ENCODE measurements at places on chromosomes 3 and 15.

- H3K4me3 ChIP-seq: no peak overlapping the region
- H3K27me3 ChIP-seq: no peaks in the 10 kb centered on the region
- H3K27ac ChIP-seq: no peak overlapping the region
- DNase-seq: no peak
These were observed 541.3 kb upstream of the KCNMB2 start for GRCh38 chr3:177994976-177995375.

- H3K27me3 ChIP-seq: no peaks in the 10 kb centered on the region
- no peaks in the 10 kb centered on the region for H3K36me3 ChIP-seq
- H3K27ac ChIP-seq: peak overlapping the region; percentile 21
- no peak overlapping the region for H3K4me3 ChIP-seq
These were observed 78.2 kb downstream of the CCNL1 start for GRCh38 chr3:157081626-157082210.

DNA sequence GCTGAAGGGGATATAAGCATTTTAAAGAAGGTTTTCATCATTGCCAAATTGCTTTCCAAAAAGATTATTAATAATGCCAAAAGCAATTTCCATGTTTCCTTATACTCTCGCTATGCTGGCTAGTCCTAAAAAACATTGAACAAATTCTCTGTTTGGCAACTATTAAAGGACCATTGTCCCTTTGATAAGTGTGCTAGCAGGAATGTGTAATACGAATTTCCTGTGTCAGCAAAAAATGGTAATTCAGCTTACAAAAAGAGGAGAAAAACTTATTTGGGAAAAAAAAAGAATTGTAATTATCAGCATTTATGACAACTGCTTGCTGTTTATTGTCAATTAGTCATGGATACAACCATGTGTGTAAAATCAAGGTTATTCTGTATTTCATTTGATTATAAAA is 138.6 kb downstream of the TBL1XR1 start:
- peaks cover 3% of the 10 kb centered on the region for H3K4me1 ChIP-seq
- DNase-seq: no peak
- no peaks in the 10 kb centered on the region for H3K27me3 ChIP-seq
- H3K4me3 ChIP-seq: no peak overlapping the region

- H3K4me3 ChIP-seq: no peak overlapping the region
- H3K36me3 ChIP-seq: no peaks in the 10 kb centered on the region
- no peak overlapping the region for H3K27ac ChIP-seq
- DNase-seq: no peak
- H3K27me3 ChIP-seq: no peaks in the 10 kb centered on the region
These were observed 575.4 kb upstream of the GOLIM4 start for GRCh38 chr3:168671091-168671490.

DNA sequence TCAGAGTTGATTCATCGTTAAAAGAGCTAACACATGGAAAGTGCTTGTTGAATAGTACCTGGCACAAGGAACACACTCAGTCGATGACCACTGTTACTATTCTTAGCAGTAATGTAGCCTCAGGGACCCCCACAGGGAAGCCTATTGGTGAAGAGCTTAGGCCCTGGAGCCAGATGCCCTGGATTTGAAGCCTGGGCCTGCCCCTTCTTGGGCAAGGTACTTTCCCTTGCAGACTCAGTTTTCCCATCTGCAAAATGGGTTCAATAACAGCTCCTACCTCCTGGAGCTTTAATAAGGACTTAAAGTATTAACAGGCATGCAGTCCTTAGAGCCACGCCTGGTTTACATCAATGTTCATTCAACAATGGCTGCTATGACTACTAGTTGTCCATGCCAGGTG is 96.9 kb upstream of the WNT5A start:
- DNase-seq: no peak
- H3K27ac ChIP-seq: no peak overlapping the region
- H3K4me1 ChIP-seq: no peaks in the 10 kb centered on the region
- H3K36me3 ChIP-seq: no peaks in the 10 kb centered on the region
- no peaks in the 10 kb centered on the region for H3K27me3 ChIP-seq

DNA sequence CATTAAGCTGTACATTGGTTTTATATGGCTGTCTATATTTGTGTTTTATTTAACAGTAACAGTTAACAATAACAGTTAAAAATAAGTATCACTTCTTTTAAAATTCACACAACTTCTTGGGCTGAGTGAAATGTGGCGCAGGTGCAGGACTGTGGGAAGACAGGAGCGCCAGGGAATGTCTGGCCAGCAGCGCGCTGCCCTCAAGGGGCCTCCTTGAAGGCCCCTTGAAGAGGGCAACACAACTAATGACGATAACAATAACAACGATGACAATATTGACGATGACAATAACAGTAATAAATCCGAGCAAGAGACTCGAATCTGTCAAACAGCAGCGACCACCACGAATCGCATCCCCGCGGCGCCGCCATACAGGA is 411 bp upstream of the PPP2R3A start:
- H3K4me3 ChIP-seq: peak overlapping the region; percentile 82
- DNase-seq: no peak
- H3K27ac ChIP-seq: no peak overlapping the region
- no peaks in the 10 kb centered on the region for H3K27me3 ChIP-seq

DNA sequence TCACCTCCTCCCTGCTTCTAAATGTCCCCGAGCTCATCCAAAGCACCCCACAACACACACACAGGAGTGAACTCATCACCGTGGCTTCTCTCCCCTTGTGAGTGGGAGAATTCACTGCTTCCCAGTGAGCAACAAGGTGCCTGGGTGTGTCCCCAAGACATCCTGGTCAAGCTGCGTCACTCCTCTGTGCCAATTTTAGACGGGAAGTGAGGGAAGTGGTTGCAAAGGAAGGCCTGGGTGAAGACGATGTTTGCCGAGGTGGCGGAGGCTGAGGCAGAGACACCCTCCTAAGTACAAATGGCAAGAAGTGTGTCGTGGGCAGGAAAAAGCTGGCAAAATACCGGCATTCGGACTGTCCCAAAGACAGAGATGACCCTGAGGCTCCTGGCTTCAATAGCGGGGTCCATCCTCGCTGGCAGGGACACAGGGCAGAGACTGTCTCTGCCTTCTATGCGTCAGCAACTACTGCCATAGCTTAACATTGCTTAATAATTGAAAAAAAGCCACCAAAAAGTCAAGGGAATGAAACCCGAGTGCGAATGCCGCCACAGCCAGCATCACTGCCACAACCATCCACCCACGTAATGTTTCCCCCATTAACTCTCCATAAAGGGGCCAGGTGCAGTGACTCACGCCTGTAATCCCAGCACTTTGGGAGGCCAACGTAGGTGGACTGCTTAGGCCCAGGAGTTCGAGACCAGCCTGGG is 72.8 kb downstream of the VGLL4 start:
- no peak for DNase-seq
- no peak overlapping the region for H3K4me3 ChIP-seq
- peak overlapping the region; percentile 66 for H3K27ac ChIP-seq

- DNase-seq: no peak
- H3K4me3 ChIP-seq: no peak overlapping the region
- peaks cover 4% of the 10 kb centered on the region for H3K27me3 ChIP-seq
- H3K27ac ChIP-seq: no peak overlapping the region
These were observed 7.5 kb upstream of the UACA start for GRCh38 chr15:70770863-70771262.

- no peak overlapping the region for H3K27ac ChIP-seq
- no peaks in the 10 kb centered on the region for H3K4me1 ChIP-seq
- H3K4me3 ChIP-seq: no peak overlapping the region
- H3K36me3 ChIP-seq: no peaks in the 10 kb centered on the region
- H3K27me3 ChIP-seq: peaks cover 4% of the 10 kb centered on the region
- no peak for DNase-seq
These were observed 30.8 kb upstream of the PSTPIP1 start for GRCh38 chr15:76964157-76964556.

DNA sequence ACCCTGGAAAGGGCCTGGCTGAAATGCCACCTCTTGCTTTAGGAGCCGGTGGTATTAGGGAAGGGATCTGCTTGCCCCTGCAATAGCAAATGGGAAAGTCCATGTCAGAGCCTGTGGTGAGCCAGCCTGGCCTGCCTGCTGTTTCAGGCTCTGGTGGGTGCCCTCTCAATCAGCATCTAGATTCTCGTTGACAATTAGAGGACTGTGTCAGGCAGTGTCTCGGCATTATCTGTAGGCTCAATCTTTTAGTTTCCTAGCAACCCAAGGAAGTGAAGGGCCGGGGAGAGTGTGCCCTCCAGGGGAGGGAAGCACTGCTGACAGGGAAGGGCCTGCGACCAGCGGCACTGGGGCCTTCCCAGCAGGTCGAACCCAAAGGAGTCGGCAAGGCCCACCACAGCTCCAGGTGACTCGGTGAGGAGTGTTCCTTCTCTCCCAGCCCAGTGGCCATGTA is 42.1 kb downstream of the TLE3 start:
- H3K4me1 ChIP-seq: no peaks in the 10 kb centered on the region
- H3K27ac ChIP-seq: no peak overlapping the region
- H3K27me3 ChIP-seq: no peaks in the 10 kb centered on the region
- no peak for DNase-seq
- peaks cover 100% of the 10 kb centered on the region for H3K36me3 ChIP-seq
- H3K4me3 ChIP-seq: no peak overlapping the region

GRCh38 chr3:123201223-123201556 is 553 bp upstream of the SEC22A start:
- DNase-seq: no peak
- no peaks in the 10 kb centered on the region for H3K27me3 ChIP-seq
- H3K36me3 ChIP-seq: no peaks in the 10 kb centered on the region
- peaks cover 14% of the 10 kb centered on the region for H3K4me1 ChIP-seq
- H3K4me3 ChIP-seq: peak overlapping the region; percentile 99

DNA sequence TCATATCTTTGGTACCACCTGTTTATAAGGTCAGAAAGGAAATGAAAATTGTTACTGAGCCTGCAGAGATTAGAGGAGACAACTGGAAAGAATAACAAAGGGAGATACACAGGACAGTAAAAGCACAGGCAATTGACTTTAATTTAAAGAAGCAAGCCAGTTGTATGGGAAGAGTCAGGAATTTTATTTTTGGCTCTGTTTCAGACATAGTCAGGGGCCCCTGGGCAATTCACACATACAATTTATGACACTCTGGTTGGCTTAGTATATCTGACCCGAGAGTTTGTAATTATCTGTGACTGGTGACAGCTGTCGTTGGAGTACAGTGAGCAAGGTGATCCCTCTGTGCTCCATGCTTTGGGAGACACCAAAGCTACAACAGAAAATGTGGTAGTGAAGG is 591.9 kb upstream of the NECTIN3 start:
- H3K27me3 ChIP-seq: no peaks in the 10 kb centered on the region
- H3K4me1 ChIP-seq: no peaks in the 10 kb centered on the region
- H3K4me3 ChIP-seq: no peak overlapping the region
- H3K27ac ChIP-seq: no peak overlapping the region

DNA sequence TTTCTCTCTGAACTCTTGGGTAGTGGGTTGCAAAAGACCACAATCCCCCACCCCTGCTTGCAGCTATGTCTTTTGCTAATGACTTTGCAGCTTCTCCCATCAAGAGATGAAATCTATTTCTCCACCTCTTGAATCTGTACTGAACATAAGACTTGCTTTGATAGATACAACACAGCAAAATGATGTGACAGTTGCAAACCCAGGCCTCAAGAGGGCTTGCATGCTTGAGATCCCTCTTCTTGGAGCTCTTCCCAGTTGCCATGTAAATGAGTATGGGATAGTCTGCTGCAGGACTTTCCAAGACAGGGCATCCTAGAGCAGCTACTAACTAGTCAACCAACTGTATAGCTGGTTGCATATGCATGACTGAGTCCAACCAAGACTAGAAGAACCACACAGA is 783.6 kb downstream of the PDCD6IP start:
- H3K27me3 ChIP-seq: no peaks in the 10 kb centered on the region
- no peaks in the 10 kb centered on the region for H3K36me3 ChIP-seq
- no peak overlapping the region for H3K27ac ChIP-seq
- no peak for DNase-seq

DNA sequence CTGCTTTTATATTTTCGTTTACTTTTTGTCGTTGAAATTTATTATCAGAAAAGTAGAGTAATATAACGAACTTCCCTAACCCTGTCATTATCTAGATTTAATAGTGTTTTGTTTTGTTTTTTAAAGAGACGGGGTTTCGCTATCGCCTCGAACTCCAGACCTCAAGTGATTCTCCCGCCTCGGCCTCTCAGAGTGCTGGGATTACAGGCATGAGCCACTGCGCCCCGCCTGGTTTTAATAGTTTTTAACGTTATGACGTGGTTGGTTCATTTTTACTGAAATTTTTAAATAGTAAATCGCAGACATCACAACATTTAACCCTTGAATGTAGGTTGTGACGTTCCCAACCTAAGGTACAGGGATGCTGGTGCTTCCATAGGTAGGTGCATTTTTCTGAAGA is 1.0 kb downstream of the NGRN start:
- H3K27ac ChIP-seq: peak overlapping the region; percentile 94
- peak overlapping the region; percentile 92 for H3K4me3 ChIP-seq
- peaks cover 38% of the 10 kb centered on the region for H3K36me3 ChIP-seq
- no peaks in the 10 kb centered on the region for H3K27me3 ChIP-seq
- peak; percentile 54 for DNase-seq
- H3K4me1 ChIP-seq: peaks cover 50% of the 10 kb centered on the region

DNA sequence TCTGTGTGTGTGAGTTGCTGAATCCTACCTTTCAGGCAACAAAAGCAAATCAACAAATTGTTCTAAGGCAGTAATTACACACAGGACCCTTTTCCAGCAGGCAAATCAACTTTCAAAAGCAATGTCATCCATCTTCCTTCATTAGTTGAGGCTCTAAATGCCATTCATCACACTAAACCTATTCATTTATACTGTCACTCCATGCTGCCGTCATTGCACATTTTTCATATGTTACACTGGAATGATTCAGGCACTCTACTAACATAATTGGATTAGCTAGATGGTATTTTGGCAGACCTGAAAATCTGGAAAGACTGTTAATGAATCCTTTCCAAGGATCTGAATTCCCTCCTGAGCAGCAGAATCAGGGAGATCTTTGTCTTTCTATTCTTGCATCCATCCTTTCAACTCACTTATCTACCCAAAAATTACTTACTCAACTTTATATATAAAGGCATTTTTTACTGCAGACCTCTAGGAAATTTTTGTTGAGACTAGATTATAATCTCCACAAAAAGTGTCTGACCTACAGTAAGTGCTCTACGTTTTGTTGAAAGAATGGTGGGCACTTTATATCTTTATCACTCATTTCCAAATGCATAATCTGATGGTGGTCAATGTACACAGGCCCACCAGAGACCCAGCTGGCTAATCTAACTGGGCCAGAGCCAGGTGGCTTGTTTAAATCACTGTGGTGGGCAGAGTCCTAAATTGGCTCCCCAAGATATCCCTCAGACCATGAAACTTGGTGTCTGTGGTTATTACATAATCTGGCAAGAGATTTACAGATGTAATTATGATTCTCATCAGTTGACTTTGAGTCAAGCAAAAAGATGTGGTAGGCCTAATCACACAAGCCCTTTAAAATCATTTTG is 25.0 kb downstream of the MIX23 start:
- DNase-seq: no peak
- H3K36me3 ChIP-seq: peaks cover 42% of the 10 kb centered on the region
- H3K4me3 ChIP-seq: no peak overlapping the region
- H3K4me1 ChIP-seq: no peaks in the 10 kb centered on the region
- H3K27me3 ChIP-seq: no peaks in the 10 kb centered on the region
- no peak overlapping the region for H3K27ac ChIP-seq
